ENCODE measurements at places on chromosomes 7 and 10.

DNA sequence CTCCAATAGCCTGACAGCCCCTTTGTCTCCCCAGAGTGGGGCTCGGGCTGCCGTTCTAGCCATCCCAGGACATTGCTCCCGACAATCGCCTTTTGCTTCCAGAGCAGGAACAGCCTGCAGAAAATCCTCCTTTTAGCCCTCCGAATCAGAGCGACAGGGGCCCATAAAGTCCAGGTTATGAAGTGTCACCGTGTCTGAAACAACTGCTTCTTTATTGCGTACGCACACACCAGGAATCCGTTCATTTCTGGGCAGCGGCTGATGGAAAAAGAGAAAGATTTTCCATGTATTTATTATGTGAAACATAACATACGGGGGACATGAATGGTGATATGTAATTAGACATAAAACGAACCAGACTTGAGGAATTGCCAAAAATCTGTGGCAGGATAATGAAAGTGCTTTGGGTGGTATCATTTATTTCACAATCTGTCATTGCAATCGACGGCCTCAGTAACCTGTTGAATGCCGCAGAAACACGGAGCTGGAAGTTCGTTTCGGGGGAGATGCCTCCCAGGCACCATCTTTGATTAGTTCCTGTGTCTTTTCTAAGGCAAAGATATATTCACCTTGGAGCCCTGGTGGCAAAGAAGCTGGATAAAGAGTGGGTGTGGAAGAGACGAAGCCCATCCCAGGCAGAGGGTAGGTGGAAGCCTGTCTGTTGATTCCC lies 48.1 kb downstream of the FAM241B start:
- DNase-seq: no peak

- DNase-seq: no peak
Measured at GRCh38 chr10:96860631-96861277, 28.7 kb downstream of the LCOR start.

- no peak for DNase-seq
Measured at GRCh38 chr7:107913851-107914250, 22.9 kb downstream of the DLD start.

DNA sequence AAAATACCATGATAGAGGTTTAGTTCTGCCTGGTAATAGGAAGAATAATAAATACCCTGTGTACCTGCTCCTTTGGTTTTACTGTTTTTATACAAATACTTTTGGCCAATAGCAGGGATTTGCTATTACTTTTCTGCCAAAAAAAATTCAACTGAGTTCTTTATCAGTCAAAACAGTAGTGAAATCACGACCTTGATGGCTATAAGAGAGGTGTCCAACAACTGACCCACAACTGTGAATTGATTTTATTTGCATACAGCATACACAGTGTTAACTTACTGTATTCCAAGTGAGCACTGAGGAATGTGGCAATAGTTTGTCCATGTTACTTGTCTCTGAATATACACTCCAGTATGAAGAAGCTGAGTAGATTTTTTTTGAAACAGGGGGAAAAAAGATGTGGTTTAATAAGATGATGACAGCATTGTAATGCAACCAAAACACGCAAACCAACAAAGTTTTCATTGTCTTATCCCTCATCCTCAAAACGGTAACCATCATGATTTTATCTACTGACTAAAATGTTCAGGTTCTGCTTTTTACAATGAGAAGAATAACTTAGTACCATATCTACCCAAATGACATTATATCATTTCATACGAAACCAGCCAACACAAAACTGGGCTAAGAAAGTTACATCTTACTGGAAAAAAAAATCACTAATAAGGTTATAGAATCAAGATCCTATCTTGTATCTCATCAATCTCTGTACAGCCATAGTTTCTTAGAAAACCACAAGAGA lies 63.3 kb downstream of the GSAP start:
- no peak for DNase-seq

DNA sequence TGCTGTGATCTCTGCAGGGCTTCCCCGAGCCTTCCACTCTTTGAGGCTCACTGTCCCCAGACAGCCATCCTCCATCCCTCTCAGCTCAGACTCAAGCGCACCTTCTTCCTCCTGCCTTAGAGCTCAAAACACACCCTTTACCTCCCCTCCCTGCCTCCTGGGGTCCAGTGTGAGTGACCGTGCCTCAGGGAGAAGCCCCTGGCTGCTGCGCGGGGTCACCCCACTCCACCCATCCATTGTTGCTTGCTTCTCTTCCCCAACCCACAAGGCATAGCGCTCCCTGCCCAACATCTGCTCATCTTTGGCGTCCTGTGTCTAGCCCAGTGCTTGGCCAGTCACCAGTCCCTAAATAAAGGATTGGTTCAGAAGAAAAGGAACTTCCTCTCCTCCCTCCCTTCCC lies 170.3 kb downstream of the TCERG1L start:
- DNase-seq: no peak

GRCh38 chr7:110484356-110484755 lies 606.6 kb upstream of the LRRN3 start:
- no peak for DNase-seq

- no peak for DNase-seq
Measured at GRCh38 chr10:11004144-11005077, 13.3 kb upstream of the CELF2 start.

DNA sequence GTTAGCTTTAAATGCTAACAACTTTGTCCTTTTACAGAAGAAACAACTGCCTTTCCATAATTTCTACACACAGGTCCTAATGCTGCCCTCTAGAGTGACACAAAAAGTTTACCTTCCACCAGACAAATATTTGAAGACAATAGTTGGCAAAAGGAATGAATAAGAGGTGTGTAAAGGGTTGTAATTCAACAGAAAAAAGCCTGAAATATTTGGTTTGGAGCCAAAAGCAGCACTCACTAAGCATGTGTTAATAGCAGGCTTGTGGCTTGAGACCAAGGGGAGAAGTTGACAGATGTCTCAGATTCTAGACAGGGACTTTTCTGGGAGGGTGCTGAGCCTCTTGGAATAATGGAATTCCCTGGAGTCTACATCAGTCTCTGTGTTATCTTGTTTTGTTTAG lies 156.2 kb upstream of the GALNT17 start:
- no peak for DNase-seq

DNA sequence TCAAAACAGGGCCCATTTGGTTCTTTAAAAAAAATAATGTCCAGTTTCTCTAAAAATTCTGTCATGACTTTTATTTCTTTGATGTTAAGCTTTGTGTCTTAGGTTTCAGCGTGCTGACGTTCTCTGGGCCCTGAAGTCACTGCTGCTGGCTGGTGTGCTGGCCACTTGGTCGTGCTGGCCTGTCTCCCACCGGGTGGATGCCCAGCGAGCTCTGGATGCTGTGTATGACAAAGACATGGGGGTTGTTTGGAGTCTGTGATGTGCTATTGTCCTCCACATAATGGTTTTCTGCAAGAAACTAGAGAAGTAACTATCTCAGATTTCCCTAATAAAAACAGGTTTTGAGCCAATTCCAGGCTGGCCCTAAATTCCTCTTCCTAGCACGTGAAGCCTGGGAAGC lies 9.5 kb upstream of the IDI2 start:
- DNase-seq: no peak

Data from stimulated activated CD4-positive, alpha-beta T cell treated with anti-CD3 and anti-CD28 coated beads, Interleukin-4, amount 100 ng/mL, for 48 hours (primary cell).